ENCODE measurements at places on chromosomes 7 and 10. TPM values are rescaled to one million over a fixed set of nuclear protein-coding genes. Genes with fewer than 3 reads are reported as not detected.

Gene OR2A5
- not detected for total RNA-seq

Gene SRRM3
- 3.1 TPM for total RNA-seq

Gene VAX1
- total RNA-seq: not detected

Gene CDNF
- 15.8 TPM for total RNA-seq

Gene CHRM2
- total RNA-seq: not detected

Gene C10orf67
- 1.0 TPM for total RNA-seq

Measured in prostate gland (tissue), 2 donors.